ENCODE measurements at places on chromosomes 2 and 18.
A peak's percentile ranks its signal among the peaks of the same experiment; 100 is the strongest.

DNA sequence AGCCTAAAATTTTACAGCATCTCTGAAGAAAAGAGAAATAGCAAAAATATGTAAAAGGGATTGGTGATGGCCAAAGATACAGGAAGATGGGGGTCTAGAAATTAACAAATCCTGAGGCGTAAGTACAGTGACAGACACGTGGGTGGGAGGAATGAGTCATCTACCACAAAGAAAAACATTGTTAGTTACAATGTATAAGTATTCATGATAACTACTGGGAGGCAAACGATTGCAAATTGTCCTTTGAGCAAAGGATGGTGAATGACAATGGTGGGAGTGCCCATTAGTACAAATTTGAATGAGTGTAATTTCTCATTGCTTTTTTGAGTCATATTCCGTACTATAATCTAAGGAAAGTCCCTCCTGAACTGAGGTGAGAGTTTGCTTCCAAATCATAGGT is 809.0 kb upstream of the FAM98A start:
- DNase-seq, result no peak

- DNase-seq, result no peak
These were observed 157.4 kb upstream of the RGPD4 start for GRCh38 chr2:107669335-107669734.

- no peak for DNase-seq
These were observed 426.9 kb downstream of the CDH2 start for GRCh38 chr18:27750014-27750413.

GRCh38 chr2:19649142-19649541 is 252.6 kb downstream of the TTC32 start:
- DNase-seq, result no peak

DNA sequence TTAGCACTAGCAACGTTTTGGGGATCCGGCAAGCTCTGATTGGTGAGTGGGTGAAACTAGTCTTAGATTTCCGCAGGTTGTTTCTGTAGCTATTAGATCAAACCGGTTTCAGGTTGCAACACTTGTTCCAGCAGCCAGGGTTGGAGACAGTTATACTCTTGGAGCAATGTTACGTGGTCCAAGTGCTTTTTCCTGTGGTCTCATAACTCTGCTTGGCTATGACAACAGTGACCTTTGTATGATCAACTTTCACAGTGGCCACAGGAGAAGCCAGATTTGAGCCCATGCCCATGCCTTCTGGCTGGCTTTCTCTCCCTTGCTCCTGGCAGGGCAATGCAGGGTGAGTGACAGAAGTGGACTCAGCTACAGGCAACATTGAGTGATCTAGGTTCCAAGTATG is 84.5 kb upstream of the TAF1B start:
- DNase-seq, result no peak

DNA sequence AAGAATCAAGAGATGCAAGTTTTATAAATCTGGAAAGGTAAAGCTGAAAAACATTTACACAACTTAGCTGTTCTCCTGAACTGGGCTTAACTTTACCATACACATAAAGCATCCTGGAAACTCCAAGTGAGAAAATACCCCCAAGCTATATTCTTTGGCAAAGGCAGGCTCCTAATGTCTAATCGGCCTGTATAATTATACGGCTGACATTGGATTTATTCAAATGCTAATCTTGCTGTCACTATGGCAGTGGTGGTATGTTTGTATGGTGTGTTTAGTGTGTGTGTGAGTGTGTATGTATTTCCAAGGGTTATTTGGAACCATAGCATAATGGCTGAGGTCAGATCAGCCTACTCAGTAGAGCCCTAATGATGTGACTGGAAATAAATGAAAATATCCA is 1031.8 kb upstream of the ZEB2 start:
- DNase-seq, result no peak

DNA sequence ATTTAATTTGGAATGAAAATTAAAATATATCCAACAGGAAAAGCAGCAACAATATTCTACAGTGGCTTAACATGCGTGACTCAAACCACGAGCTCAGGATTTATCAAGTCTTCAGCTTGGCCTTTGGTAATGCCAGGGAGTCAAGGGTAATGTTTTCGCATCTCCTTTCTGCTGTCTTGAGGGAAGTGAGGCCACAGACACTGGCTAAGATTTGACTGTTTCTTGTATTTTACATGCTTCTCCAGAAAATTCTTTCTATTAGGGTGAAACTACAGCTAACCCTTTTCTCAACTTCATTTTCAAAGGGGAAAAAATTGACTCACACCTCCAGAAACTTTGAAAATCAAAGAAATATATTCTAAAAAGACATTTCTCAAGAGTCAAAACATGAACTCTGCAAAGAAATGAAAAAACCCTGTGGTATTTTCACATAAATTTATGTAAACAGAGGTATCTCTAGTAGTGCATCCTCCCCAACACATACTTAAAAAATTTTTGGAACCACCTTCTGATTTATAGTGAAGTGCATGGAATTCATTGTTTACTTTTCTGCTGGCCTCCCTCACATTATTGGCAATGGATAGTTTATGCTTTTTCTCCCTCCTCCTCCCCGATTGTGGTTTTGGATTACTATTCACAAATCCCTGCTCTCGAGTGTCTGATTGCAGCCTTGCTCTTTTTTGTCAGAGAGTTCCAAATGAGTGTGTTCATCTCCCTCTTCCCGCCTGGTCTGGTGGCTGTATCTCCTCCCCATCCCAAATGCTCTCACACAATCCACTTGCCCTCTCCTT is 48.7 kb downstream of the DPP4 start:
- DNase-seq, result no peak

GRCh38 chr2:233061591-233062450 is 1.7 kb downstream of the INPP5D start:
- peak; percentile 70 for DNase-seq

- peak; percentile 67 for DNase-seq
These were observed 16.2 kb downstream of the DOCK10 start for GRCh38 chr2:225025917-225026571.

DNA sequence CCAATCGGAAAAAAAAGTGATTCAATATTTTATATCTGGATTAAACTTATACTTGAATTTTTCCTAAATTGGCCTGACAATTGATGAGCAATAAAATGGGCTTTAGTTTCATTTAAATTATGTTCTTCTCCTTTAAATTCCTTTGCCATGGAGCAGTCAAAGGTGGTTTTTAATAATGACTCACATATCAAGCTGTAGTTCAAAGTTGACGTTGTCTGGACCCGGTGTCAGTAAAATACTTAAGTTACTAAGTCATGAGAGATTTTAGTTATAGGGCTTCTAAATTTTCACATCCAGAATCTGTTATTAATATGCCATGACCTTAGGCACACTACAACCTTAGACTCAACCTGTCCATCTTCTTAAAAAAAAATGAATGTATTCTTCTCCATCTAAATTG is 62.5 kb downstream of the CDH2 start:
- no peak for DNase-seq

DNA sequence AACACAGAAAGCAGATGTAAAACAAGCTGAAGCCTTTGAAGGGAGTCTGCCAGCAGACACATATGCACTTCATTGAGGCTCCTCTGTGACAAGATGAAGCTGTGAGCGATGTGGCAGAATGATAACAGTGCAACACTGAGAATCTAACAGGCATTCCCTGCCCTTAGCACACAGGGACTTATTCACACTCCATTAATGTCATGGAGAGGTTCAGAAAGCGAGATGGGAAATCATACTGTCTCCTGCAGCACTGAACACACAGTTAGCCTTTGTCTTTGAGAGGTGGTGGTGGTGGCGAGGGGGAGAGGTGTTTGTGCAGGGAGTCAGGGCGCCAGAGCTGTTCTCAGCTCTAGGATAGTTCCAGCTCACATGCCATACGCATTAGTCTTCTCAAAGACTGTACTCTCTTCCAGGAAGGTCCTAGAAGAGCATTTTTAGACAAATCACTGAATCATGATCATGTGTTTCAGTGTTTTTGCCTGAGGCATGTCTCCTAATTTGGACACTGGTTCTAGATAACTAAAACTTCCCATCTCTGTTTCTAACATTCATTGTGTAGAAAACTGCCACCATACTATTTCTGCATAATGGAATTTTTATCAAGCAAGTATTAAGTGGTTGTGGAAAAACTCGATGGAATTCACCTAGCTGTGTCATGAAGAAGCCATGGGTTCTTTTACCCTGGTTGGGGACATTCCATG is 93.5 kb upstream of the ITGB6 start:
- no peak for DNase-seq

- DNase-seq, result no peak
These were observed 51.2 kb downstream of the MBP start for GRCh38 chr18:77081390-77081778.

DNA sequence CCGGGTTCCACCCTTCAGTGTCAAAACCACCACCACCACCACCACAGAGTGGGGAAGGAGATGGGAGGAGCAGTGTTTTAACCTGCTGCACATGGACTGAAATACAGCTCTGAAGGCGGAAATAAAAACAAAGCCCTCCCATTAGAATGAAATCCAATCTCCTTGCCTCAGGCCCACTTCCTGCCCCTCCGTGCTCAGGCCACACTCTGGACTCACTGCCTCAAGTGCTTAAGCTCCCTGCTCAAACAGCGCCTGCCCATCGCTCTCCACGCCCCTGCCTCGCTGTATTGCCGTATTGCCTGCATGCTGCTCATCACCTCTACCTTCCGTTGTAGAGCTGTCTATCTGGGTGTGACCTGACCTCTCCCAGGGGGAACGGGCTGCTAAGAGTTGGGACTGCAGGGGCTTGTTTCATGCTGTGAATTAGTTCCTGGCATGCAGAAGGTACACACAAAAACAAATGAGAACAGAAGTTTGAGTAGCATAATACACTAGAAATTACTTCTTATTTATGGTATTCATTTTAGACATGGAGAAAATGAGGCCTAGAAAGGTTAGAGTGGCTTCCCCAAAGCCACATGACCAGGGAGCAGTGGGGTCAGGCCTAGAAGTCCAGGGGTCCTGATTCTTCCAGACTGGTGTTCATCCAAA is 31.6 kb upstream of the NEB start:
- DNase-seq, result no peak

Measured in upper lobe of right lung (tissue), 1 donor.